ENCODE measurements at places on chromosomes 7 and 10.

- DNase-seq = no peak
Measured at GRCh38 chr7:36600869-36601530, 123.3 kb downstream of the AOAH start.

DNA sequence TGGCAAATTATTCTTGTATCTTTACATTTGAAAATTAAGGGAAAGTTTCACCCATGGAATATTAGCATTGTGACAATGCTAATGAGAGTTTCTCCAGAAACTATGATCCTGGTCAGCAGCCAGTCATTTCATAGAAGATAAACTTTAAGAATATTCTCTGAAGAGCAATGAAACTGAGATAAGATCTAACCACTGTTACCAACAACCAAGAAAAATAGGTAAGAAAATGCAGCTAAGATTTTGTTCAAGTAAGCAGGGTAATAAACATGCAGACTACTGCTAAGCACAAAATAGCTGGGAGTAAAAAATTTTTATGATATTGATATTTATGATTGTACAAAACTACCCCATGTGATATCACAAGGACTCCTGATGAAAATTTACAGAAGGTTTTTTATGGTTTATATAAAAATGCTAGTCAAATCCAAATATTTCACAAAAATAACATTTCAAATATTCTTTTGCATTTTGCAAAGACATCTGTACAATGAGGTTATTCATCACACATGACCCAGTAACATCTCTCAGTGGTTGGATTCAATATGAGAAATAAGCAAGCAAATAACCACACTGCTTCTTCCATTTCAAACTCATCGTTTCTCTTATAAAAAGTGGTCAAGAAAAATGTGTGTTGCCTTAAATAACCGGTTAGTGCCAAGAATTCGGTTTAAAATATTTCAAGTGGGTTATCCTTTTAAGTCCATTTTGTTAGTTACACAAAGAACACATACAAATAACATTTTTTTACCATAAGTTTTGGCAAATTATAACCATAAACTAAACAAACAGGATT lies 251.6 kb downstream of the DIP2C start:
- no peak for DNase-seq

- no peak for DNase-seq
Measured at GRCh38 chr7:94676431-94676830, 20.5 kb upstream of the SGCE start.

GRCh38 chr7:91463330-91463729 lies 199.1 kb downstream of the FZD1 start:
- no peak for DNase-seq

DNA sequence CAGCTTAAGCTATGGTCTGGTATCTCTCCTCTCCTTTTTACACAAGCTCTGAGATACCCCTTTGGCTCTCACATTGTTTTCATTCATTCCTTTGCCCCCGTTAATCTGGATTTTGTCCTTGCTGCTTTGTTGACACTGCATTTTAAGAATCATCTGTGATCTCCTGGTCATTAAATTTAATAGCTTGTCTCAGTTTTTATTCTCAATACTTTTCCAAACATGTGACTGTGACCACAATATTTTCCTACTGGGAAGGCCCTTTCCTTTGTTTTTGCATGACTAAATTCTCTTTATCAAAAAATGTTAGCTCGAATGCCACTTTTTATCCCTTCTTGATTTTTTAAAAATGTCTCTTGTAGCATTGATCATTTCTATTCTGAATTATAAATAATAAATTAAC lies 171.2 kb downstream of the SUGCT start:
- no peak for DNase-seq

DNA sequence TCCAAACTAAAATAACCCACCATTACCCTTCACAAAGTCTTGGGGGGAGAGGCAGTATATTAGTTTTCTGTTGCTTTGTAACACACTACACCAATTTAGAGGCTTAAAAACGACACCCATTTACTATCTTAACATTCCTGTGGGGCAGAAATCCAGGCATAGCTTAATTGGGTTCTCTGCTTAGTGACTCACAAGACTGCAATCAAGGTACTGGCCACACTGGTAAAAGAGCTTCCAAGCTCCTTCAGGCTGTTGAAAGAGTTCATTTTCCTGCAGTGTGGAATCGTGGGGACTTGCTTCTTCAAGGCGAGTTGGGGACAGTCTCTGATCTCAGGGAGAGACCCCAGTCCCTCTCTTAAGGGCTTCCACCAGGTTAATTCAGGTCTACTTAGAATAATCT lies 139.1 kb downstream of the XPNPEP1 start:
- no peak for DNase-seq

DNA sequence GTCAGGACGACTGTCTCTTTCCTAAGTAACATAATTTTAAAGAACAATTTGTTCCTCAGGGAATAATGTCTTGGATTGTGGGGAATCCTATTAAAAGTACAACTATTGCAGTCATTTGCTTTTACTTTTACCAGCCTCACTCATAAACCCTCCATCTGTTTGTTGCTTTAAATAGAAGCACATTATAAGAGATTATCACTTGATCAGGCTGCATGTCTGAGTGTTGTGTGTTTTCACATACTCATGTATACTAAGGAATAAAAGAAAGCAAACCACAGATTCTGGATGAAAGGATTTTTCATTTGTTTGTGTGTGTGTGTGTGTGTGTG lies 1077.8 kb downstream of the KCNMA1 start:
- DNase-seq = no peak

DNA sequence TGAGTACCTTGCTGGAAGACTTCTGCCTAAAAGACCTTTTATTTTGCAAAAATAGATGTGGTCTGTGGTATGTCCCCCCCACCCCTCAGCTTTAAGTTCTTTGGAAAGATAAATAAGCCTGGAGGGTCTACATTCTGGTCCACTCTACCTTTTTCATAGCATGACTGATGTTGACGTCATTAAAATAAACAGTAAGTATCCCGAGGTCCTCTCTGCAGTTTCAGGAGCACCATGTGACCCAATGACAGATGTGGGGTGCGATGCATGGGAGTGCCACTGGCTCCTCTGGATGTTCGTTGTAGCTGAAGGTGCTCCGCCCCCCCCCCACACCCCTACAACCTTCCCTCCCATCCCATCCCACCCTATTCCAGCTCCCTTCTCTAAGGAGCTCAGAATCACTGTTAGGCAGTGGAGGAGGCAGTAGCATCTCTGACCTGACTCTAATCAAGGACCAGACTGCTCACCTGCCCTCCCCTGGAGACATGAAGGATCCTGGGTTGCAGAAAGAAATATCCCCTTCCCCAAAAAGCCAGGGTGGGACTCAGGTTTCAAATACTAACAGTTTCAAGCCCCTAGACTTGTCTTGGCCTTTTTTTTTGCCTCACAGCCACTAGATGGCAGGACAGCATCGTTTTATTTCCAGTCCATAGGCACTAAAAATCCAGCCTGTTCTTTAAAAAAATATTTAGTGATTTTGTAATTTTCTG lies 25.1 kb downstream of the CASP7 start:
- DNase-seq = no peak

- DNase-seq = no peak
Measured at GRCh38 chr10:107163881-107164861, at the start of gene SORCS1. Gene SORCS1 (minus strand): TSS chr10:107164706.

DNA sequence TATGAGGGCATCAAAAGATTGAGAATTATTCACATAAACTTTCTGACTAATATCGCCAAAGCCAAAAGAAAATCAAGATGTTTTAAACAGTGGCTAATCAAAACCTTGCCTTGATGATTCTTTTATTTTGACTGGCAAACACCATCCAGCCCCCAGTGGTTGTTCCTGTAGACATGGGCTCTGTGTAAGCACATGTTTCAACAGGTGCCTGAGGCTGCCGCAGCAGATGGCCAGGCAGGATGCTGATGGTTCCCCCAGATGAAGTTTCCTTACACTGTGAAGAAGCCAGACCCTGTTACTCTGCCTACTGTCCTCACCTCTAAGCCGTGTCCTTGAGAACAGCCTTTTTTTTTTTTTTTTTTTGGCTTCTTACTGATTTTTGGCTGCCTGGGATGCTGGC lies 146.5 kb downstream of the RAB11FIP2 start:
- DNase-seq = no peak

GRCh38 chr10:31321396-31321941 lies 2.5 kb downstream of the ZEB1 start:
- DNase-seq = no peak

GRCh38 chr7:36205803-36206202 lies 52.7 kb downstream of the EEPD1 start:
- no peak for DNase-seq

GRCh38 chr10:30705625-30706149 lies 76.1 kb upstream of the LYZL2 start:
- no peak for DNase-seq

DNA sequence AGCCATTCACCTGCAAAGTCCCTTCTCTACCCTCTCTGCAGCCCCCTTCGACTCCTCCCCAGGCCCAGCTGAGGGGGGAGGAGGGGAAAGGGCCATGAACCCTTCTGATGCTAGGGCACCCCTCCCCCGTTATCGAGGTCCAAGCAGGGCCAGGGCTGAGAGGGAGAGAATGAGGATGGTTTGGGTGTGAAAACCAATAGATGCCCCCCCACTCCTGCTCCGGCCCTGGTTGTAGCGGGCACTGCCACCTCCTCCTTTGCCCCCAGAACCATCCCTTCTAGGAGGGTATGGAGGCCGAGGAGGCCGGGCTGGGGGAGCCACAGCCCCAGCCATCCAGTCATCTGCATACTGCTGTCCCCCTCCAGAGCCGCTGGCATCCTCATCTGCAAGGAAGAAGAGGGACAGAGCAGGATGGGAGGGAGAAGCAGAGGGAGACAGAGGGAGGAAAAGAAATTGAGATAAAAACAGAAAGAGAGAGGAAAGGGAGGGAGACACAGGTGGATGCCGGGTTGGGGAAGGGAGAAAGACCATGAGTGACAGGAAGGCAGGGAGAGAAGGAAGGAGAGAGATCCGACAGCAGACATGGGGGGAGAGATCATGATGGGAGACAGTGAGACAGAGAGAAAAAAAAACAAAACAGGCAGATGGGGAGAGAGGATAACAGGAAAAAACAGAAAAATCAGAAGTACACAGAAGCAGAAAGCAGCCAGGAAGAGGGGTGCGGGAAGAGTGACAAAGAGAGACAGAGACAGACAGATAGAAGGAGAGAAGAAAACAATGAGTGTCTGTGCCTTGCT lies 1.9 kb upstream of the GAL3ST4 start:
- DNase-seq = no peak

DNA sequence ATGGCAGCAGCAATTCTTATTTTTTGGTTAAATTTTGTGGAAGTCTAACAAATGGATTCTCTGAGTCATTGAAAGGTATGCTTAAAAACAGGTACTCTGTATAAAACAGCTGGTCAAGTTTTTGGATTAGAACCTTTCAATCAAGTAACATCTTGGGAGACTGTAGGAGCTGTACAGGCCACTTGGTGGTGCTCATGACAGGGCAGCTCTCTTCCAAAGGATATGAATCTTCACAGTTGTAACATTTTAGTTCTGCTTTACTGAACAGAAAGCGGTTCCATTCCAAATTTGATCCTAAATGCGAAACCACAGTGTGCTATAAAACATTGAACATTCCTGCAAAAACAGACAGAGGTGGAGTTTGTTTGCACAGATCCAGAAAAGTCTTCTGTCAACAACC lies 44.5 kb upstream of the AGR3 start:
- no peak for DNase-seq

GRCh38 chr7:7596176-7596575 lies 29.5 kb downstream of the MIOS start:
- no peak for DNase-seq

DNA sequence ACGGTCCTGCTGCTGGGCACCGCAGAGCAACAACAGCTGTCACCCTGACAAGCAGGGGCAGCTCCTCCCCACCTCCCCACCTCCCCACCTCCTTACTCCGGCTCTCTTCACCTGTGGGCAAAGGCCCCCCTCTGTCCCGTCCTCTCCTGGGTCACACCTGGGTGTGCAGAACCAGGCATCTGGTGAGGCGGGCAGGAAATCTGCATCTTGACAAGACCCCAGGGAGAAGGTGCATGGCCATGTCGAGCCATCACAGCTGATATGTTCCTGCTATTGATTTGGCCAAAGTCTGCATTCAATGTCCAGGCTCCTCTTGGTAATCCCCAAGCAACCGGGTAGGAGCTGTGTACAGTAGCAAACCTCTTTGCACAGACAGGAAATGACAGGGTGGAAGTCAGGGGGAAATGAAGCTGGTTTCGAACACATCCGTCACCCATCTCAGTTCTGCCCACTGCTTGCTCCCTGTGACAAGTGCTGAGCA lies 554.2 kb downstream of the DNAJB6 start:
- no peak for DNase-seq

- DNase-seq = no peak
Measured at GRCh38 chr10:12603766-12604470, 254.6 kb downstream of the CAMK1D start.

DNA sequence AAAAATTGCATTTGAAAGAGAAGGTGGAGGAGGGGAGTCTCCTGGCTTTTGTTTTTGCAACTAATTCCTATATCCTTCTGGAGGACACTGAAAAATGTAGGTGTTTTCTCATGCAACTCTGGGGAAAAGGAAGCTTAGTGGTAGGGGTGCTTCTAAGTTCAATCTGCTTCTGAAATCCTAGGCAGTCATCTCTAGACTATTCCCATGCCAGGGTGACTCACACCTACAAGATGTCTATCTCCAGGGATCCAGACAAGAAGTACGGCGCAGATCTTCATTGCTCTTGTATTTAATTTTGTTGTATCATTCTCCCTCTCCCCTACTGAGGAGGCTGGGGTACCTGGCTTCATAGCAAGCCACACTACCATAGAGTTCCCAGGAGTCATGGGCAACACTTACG lies 258.8 kb downstream of the PHF14 start:
- no peak for DNase-seq

DNA sequence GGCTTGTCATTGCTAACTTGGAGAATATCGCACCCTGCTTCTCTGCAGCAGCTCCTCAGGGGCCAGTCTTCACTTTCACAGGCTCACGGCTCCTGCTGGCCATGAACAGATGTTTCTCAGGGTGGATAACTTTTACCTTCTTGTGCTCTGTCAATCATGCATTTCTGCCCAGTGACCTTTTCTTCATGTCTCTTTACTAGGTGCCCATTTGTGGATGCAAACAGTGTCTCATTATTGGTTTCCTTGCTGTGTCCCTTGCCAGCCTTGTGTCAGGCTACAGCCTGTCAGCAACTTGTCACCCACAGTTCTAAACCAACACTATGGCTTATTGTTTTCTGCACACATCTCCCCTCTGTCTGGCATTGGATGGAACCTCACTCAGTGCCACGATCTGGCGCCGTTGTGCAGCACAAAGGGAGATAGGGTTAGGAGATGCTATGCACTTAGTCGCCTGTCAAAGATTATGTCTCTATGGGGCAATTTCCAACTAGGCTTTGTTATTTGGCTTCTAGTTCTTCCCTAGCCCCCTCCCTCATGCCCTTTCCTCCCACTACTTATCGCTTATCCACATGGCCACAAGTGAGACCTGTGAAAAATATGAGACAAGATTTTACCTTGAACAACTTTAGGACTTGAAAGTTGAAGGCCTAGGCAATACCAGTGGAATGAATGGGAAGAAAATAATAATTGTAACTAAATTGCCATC lies 45.7 kb upstream of the NXPH1 start:
- no peak for DNase-seq

DNA sequence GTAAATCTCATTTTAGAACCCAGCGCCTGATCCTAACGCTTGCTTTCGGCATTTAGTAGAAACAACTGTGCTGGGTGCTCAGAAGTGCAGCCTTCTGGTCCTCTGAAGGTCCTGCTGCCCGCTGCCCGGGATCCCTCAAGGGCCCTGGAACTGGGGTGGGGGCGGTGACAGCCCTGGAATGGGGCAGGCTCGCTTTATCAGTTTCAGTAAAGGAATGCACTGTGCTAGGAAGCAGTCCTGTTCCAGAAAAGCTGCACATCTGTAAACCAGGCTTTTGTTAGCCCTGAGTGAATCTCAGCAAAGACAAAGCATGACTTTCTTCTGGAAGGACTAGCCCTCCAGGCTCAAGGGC lies 254.6 kb downstream of the TNS3 start:
- no peak for DNase-seq

GRCh38 chr7:117873310-117874190 lies at the start of gene CTTNBP2:
Gene CTTNBP2 (minus strand): TSS chr7:117873441. CDS start chr7:117873415, 26 bp downstream.
- DNase-seq = peak; percentile 55
